ENCODE measurements at places on chromosomes 1 and 21.

GRCh38 chr1:197042676-197043341 lies 24.3 kb downstream of the F13B start:
- no peak for DNase-seq

GRCh38 chr1:33378976-33379375 lies 51.9 kb downstream of the PHC2 start:
- DNase-seq, result no peak

DNA sequence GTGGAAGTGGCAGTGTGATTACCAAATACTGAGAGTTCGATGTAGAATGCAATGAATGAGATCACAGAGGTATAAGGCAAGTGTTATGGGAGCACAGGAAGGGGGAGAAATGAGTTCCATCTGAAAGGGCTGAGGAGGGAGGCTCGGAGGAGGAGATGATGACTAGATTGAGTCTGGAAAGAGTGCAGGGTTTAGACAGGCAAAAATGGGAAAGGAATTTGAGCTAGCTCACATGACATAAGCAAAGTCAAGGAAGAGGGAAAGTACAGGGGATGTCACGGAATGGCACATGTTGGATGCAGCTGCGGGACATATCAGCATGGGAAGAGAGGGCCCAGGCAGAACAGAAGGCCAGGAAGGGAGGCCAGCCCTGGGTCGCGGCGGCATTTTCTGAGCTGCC lies 132.7 kb downstream of the RUNX1 start:
- no peak for DNase-seq

DNA sequence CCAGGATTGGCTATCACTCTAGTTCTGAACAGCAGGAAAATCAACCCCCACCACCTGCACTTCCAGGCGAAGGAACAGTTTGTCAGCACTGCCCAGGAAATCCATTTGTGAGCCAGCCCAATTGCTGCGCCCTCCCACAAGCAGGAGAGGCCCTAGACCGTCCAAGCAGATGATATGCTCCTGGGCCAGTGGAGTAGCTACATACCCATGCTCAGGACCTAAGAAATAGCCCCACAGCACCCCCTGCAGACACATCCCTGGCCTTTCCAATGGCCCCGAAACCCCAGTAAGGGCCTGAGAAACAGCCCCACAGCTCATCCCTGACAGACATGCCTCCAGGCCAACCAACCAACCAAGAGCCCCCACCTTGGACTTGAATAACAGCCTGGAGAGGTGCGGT lies 111.5 kb upstream of the ZC3H11B start:
- DNase-seq, result no peak

- no peak for DNase-seq
These were observed 5.4 kb upstream of the MT1HL1 start for GRCh38 chr1:237009611-237010010.

DNA sequence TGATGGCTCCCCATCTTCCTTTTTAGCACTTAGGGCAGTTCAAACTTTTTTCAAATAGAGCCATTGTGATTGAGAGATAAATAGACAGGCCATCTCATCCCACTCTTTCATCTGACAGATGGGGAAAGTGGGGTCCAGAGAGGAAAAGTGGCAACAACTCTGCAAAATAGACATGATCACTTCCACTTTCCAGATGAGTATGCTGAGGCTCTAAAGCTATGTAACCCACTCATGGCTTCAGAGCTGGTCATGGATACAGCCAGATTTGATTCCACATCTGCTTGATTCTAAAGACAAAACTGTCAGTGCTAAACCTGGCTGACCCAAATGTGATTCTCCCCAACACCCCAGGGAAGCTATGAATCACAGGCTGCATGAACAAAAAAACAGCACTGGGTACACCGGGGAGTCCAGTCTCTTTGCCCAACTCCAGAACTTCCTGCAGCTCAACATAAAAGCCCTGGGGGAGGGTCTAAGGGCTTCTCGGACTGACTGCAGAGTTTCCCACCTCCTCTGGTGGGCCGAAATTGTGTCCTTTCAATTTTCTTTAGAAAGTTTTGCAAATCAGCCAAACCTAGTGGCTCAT lies 59.3 kb downstream of the PLPP3 start:
- DNase-seq, result no peak

DNA sequence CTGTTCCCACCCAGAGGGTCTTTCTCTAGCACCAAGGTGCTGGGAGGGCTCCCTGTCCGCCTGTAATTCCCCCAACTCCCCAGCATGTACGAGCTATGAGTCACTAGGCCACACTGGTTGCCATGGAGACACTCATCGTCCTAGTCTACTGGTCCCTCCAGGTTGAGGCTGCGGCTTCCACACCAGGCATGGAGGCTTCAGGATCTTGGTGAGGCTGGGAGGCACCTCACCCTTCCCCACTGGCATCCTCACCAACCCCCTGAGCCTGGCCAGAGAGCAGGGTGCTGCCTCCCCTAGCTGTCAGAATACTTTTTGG lies 75.6 kb upstream of the KAZN start:
- DNase-seq, result no peak

GRCh38 chr1:67537667-67538018 lies 107.4 kb upstream of the SERBP1 start:
- no peak for DNase-seq

DNA sequence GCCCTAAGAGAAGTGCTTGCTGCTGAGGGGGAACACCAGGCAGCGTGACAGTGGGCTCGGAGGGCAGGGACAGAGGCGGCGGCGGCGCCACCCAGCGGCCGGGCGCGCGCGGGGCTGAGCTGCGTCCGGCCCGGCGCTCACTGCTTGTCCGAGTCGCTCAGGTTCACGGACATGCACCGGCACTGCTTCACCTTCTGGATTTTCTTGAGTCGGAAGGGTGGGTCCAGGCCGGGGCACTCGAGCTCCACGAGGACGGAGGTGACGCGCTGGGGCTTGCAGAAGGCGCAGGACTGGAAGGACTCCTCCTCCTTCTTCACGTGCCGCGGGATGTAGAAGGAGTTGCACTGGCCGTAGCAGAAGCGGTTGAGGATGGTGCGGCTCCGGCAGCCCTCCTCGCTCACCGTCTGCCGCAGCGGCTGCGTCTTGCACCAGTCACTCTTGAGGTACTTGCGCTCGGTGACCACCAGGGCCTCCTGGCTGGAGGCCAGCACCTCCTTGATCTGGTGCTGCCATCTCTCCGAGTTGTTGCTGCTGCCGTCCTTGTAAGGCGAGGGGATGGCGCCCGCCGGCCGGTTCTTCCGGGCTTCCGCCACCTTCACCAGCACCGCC lies 119.0 kb downstream of the GREM2 start:
- DNase-seq, result no peak

Data from kidney epithelial cell (primary cell).